Stimulated activated CD4-positive, alpha-beta T cell treated with anti-CD3 and anti-CD28 coated beads, Interleukin-2, amount 100 ng/mL, for 48 hours (primary cell): ENCODE measurements at places on chromosomes 5 and 9.

DNA sequence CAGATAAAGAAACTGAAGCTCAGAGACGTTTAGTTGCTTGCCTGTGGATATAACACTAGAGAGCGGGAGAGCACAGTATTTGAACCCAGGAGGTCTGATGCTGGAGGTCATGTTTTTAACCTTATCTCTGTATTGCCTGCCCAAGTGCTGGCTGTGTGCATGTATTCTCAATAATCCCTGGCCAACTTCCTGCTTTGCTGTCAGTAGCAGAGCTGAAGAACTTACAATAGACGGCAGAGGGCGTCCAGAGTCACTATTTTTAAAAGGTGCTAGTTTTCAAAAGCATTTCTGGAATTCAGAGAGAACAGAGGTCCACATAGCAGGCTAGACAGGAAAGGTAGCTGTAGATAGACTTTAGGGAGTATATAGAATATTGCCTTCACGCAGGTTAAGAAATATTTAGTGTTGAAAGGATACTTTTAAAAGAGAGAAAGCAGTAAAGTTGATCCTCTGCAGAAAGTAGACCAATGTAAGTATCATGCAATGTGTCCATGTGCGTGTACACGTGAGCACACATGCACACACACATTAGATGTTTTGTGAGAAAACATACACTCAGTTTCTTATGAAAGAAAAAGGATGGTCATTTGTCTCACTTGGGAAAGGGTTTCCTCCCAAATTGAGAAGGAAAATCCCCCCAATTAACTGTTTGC, 46.3 kb downstream of the PTCD2 start:
- DNase-seq = peak; percentile 3

DNA sequence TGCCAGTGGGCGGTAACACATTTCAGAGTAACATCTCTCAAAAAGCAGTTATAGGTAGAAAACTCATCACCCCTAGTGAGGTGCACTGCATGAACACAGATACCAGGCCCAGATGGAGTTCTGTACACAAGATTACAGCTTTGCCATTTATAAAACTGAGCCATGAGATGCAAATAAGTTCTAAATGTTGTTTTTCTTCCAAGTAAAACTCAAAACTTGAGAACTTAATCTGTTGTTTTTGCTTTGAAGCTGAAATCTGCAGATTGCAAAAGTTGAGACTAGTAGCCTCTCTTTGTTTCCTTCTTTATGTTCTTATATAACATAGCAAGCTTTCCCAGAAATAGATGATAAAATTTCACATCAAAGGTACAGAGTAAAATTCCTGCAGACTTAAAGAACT, 434.1 kb downstream of the PLK2 start:
- DNase-seq = no peak

- no peak for DNase-seq
These were observed 112.6 kb downstream of the TMC1 start for GRCh38 chr9:72633966-72634365.

DNA sequence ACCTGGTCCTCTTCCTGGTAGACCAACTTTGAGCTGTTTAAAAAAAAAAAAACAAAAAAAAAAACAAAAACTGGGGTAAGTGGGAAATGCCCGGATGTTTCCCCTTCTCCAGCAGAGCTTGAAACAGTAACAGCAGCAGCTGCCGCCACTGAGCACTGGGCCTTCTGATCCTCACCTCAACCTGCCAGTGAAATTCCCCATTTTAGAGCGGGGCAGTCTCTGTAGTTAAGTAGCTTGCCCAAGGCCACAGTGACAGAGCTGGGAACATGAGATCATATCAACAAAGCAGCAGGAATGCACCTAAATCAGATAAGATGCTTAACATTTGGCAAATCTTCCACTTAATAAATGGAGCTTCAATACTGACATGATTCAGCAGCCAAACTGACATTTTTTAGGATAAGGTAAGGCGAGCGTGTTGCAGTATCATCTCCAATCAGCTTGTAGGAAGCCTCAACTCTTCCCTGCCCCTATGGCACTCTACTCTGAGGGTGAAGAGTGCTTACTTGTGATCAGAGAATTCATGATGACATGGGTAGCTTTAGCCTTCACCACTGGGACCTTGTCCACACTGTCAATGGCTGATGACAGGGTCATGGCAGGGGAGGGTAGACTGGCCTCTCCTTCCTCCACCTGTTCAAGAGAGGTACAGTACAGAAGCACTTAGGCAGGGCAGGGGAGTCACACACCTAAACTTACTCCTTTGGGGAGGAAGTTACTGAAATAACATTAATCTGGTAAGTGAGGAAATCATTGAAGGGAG, 9.3 kb downstream of the KIAA1191 start:
- no peak for DNase-seq

- no peak for DNase-seq
These were observed 185.2 kb upstream of the TRIM32 start for GRCh38 chr9:116501871-116502270.

- no peak for DNase-seq
These were observed 109.9 kb upstream of the C9orf72 start for GRCh38 chr9:27683181-27683580.
